Activated CD4-positive, alpha-beta T cell treated with anti-CD3 and anti-CD28 coated beads, Interleukin-10, Interleukin-2, amounts not matched to agents 100 ng/mL and 50 ng/mL, durations not matched to agents 16 hours and 8 hours (primary cell): ENCODE measurements at places on chromosomes 2 and 18.

DNA sequence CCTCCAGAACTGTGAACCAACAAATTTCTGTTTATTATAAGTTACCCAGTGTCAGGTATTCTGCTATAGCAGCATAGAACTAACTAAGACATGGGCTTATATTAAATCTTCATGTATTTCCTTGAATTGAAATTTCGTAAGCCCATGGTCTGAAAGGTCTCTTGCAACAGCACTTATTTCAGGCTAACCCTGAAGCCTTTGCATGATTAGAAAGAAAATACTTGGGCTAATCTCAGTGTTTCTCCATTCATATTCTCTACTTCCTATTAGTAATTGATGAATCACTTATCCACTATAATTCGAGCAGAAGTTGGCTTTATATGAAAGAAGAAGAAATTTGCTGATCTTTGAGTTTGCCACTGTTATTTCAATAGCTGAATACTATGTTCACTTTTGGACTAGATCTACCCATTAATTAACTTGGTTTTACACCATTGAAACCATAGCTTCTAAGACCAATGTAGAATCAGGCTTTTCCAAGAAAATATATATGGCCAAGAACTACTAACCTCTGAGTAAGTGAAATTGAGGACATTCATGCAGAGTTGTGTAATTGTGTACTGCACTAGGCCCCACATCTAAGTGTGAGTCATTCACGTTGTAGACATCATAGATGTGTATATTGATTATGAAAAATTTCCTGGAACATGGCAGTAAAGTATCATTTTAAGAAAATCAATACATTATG, 731.6 kb downstream of the SOCS6 start:
- no peak for DNase-seq

GRCh38 chr2:219523031-219523671, 8.9 kb downstream of the ASIC4 start:
- DNase-seq = no peak

GRCh38 chr2:160221391-160222276, 21.6 kb upstream of the ITGB6 start:
- DNase-seq = no peak

GRCh38 chr2:239824866-239825704, 200.1 kb downstream of the NDUFA10 start:
- DNase-seq = no peak

DNA sequence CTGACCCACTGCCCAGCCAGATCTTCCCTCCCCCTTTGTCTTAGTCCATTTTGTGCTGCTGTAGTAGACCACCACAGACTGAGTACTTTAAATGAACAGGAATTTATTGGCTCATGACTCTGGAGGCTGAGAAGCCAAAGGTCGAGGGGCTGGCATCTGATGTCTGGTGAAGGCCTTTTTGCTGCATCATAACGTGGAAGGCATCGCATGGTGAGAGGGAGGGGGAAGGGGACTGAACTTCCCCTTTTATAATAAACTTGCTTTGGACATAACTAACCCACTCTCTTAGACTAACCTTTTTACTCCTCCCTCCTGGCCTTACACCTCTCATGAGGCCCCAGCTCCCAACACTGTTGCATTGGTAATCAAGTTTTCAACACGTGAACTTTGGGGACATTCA, 83.8 kb downstream of the MAP4K4 start:
- no peak for DNase-seq

GRCh38 chr2:76928026-76928425, 594.1 kb downstream of the LRRTM4 start:
- DNase-seq = no peak

DNA sequence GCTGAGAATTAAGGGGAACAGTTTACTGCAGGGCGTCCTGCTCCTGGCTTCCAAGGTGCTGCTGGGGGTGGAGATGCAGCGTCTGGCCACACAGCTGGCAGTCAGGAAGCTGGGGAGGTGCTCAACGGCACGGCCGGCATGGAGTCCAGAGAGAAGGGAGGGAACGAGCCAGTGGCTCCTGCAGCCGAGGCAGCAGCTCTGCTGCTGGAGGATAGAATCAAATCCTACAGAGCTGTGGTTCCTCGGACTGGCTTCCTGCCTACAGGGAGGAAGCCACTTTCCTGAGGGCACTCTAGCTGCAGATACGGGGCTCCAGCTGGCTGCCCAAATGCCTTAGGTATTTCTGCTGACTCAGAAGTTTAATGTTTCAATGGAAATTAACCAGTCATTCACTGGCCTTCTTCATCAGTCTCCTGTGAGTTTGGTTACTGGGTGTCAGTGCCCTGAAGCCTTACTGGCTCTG, 266.3 kb downstream of the TWIST2 start:
- DNase-seq = no peak

GRCh38 chr2:197124639-197125390, 185.8 kb downstream of the ANKRD44 start:
- no peak for DNase-seq

DNA sequence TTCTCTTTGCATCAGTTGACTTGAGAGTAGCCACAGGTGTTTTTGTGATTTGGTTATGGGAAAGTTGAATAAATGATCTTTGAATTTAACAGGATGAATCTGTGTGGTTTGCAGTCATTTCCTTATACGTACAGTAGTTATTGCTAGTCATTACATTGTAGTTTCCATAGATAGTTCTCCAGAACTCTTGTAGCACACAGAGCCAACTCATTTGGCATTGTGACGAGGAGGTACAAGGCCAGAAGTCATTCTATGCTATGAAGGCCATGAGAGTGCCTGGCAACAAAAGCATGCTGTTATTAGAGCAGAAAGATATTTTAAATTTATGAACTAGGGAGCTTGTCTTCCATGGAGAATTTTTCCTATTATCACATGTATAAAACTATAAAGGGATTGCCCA, 973.0 kb upstream of the CHAC2 start:
- DNase-seq = no peak

- DNase-seq = no peak
Observed at GRCh38 chr2:75200140-75201096, 1.1 kb upstream of the TACR1 start.

GRCh38 chr2:2587354-2587753, 256.3 kb upstream of the MYT1L start:
- no peak for DNase-seq

GRCh38 chr2:64104933-64105332, 39.3 kb downstream of the PELI1 start:
- DNase-seq = no peak

GRCh38 chr18:36364911-36365624, 67.6 kb downstream of the FHOD3 start:
- DNase-seq = no peak

DNA sequence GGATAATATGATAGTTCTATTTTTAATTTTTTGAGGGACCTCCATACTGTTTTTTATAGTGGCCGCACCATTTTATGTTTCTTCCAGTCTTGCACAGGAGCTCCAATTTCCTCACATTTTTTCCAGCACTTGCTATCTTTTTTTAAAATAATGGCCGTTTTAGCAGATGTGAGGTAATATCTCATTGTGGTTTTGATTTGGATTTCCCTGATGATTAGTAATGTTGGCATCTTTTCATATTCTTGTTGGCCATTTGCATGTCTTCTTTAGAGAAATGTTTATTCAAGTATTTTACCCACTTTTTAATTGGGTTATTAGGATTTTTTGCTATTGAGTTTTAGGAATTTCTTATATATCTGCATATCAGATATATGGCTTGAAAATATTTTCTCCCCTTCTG, 29.9 kb upstream of the NAPG start:
- DNase-seq = no peak

DNA sequence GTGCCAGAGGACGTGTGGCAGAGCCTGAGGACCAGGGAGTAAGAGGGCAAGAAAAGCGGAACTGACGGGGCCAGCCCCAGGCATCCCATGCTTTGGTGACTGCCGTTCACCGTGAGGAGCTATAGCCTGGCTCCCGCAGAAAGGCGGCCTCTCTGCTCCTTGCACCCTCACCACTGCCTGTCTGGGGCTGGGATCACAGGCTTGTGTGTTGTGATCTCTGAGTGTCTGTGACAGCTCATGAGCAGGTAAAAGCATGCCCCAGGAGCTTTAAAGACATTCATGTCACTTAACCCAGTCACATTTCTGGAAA, 266.8 kb upstream of the RAB6C start:
- DNase-seq = no peak

DNA sequence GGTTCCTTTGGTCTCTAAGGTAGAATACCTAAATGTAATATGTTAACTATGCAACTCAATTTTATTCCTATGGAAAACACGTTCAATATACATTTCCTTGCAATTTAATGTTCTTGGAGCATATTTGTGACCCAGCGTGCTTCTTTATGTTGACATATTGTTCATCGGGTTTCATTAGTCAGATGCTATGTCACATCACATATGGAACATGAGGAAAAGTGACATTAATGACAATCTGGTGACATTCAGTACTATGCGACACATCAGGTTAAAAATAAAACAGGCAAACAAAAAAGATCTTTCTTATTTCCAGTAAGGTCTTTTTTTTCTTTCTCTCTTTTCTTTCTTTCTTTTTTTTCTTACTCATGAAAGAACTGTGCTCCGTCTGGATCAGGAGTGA, 135.6 kb upstream of the SMIM21 start:
- no peak for DNase-seq

DNA sequence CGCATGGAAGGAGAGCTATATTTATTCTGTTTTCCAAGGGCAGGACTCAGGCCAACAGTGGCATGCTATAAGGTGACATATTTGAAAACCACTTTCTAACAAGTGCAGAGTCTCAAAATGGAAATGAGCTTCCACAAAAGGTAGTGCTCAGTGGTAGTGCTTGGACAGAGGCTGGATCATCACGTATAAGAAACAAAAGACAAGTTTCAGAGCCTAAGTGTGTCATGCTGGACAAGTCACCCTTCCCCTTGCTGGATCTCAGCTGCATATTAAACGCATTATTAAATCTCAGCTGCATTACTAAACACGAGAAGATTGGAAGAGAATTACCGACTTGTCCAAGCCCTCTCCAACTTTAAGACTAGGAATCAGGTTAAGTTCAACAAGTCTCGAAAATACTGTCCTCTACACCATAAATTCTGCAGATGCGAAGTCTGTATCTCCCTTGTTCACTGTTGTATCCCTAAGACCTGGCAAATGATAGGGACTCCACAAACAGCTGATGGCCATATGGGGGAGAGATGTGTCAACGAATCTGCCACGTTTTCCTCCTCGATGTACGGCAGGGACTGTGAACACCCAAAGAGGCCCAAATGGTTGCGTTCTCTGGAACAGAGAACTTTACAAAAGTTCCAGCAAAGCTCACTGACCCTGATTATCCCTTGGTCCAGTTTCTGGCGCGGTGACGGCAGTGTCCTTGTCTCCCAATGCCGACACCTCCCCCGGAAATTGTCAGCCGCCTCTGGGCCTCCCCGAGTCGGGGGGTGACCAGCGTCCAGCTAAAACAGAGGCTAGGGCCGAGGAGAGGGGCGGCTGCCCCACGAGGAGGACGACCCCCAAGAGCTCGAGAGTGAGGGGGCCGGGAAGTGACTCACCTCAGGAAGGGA, 611 bp downstream of the NOL10 start:
- peak; percentile 21 for DNase-seq

- peak; percentile 70 for DNase-seq
Observed at GRCh38 chr2:100060875-100061274, 81.5 kb downstream of the AFF3 start.
